ENCODE measurements at places on chromosomes 2 and 18. TPM values are rescaled to one million over a fixed set of nuclear protein-coding genes. Genes with fewer than 3 reads are reported as not detected.

SKA1 gene
- 21.3 TPM for total RNA-seq

DNA sequence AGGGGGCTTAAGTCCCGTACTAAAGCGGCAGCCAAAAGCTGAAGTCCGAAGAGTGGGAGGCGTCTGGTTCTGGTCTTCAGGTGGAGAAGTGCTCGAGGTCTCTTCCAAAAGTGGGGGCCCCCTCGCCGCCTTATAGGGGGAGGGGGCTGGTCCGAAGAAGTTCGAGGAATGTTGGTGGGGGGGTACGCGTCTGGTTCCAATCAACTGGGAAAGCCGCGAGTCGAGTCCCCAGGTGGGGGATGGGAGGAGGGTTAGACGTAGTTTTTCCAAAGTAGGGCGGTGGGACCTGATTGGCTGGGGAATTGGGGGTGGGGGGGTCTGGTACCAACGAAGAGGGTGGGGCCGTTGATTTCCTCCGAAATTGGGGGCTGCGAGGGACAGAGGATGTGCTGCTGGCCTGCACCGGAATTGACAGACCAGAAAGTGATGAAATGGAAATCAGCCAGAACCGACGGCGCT, 594 bp downstream of the ITM2C start:
- DNase-seq = peak; percentile 69

DNA sequence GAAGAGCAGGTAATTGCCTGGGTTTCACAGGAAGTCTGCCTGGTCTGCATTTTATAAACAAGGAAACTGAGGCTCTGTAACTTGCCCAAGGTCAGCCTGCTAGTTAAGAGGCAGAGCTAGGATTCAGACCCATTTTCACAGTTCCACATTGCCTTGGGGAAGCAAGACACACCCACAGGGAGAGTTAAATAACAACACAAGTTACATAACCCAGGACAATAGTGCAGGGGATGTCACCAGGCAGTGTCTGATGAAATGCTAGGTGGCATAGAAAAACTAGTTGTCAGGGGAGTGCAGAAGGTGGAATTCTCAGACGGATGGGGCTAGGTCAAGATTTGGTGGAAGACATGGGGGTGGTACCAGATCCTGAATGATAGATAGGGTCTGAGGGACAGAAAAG, 69.7 kb downstream of the PRKCE start:
- no peak for DNase-seq

DNA sequence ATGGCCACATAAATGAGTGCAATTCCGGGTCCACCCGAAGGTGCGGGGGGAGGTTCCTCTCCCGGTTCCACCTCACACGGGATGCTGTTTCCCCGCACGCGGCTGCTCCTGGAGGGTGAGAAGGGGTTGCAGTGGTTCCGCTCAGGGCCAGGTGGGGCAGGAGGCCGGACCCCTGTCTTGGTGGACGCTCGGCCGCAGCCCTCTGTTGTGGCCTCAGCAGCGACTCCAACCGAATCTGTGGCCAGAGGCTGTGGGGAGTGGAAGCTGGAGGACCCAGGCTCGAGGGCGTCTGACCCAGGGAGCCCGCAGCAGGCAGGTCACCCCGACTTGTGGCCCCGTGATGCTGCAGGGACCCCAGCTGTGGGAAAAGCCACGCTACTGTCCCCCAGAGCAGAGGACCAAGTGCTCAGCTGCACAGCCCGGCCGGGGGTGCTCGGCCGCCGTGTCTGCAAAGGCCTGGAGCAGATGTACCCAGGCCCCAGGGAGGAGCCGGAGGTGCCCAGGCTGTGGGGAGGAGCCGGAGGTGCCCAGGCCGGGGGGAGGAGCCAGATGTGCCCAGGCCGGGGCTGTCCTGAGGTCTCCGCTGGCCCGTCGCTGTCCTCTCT, 83.9 kb downstream of the RTP5 start:
- DNase-seq = no peak

GRCh38 chr18:69172046-69172445, 228.6 kb upstream of the DOK6 start:
- DNase-seq = no peak

SP5 gene
- 3.5 TPM for total RNA-seq

CHST9 gene
- 0.32 TPM for total RNA-seq

DNA sequence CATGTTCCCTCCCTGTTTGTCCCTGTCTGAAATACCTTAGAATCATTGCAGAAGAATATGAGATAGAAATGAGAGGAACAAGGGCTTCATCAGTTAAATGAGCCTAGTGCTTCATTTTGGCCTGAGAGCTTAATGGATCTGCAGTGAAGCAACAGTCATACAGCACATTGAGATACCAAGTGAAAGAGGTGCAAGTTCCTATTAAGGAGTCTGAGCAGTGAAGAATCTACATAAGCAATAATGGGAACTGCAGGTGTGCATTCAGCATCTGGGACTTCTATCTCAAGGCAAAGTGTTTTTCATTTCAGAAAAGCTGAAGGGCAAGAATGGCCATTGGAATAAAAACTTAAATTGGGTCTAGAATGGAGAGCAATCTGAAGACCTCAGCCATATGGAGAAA, 323.2 kb upstream of the SLC39A10 start:
- no peak for DNase-seq

DNA sequence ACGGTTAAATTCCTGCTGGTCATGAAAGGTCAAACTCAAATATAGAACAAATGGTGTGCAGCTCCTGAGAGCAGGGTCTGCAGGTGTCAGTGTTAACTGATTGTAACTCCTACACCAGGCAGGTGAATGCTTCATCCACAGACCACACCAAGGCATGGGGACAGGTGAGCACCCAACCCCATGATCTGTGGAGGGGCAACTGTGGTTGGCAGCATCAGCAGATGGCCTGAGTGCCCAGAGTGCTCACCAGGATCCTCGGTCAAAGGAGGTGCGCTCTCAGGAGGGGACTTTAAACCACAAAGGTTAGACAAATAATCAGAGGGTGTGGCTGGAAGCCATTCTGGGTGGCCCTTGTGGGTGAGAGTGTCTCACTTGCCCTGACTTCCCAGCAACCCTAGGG, 44.5 kb downstream of the PTGR3 start:
- no peak for DNase-seq

C2orf78 gene
- total RNA-seq = not detected

GALM gene
- total RNA-seq = 68.8 TPM

GRCh38 chr2:77008853-77009252, 513.3 kb downstream of the LRRTM4 start:
- no peak for DNase-seq

PDK1 gene
- total RNA-seq = 44.1 TPM

DNA sequence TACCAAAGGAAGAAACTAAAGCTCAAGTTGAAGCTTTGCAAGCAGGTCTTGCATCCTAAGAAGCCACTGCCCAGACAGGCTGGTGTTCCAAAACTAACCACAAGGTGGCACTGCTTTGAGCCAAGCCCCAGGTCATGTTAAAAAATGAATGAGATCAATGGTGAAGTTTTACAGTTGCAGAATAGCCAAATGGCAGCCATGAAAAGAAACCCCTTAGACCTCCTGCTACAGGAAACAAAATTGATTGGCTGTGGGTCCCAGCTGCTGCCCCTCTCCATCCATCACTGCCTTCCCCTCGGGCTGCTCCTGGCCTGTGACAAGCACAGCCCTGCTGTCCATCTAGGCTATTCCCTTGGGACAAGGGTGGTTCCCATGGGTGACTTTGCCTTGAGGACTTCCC, 20.7 kb upstream of the MREG start:
- DNase-seq = peak; percentile 77

DNA sequence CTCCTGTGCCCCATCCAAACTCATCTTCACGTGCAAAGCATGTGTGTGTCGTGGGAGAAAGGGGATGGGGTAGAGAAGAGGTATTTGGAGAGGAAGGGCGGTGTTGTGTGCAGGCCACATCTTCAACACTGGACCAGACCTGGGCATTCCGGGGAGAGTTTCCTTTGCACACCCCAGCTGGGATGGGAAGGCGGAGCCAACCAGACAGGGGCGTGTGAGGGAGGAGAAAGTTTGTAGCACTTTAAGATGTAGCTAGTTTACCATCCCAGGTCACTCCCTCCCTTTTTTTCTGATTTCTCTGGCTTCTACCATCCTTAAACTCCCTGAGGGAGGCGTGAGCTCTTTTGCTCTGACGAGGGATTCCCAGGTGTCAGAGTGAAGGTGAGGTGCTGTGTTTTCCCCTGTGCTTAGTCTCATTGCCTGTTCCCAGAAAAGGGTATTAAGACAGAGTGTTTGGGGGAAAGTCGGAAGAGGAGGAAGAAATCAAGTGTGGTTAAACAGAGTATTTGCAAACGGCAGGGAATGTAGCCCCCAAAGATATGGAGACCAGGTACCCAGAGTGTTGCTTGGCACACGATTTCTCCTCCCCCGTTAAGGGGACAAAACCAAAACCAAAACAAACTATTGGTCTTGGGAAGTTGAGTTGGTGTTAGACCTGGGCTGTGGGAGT, 1.6 kb downstream of the SETBP1 start:
- peak; percentile 57 for DNase-seq

DOCK10 gene
- total RNA-seq = 17.4 TPM

DNAJC5G gene
- total RNA-seq = not detected

- DNase-seq = peak; percentile 74
Observed at GRCh38 chr2:101823347-101823791, 125.9 kb downstream of the MAP4K4 start.

DNA sequence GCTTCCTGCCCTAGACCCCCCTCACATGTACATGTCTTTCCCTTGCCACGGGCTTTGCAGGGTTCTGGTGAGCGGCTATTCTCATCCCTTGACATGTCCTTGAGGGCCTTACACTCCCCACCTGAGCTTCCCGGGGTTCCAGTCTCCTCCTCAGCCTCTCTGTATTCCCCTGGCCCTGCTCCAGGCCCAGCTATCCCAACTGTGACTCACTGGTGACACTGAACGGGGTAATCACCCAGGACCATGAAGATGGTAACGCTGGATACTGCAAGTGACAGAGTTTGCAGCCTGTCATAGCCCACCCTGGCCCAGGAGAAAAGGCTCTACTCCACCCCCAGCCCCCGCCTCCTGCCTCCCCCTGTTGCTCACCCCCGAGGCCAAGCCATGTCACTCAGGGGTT, 27.3 kb downstream of the KIF3C start:
- no peak for DNase-seq

DNA sequence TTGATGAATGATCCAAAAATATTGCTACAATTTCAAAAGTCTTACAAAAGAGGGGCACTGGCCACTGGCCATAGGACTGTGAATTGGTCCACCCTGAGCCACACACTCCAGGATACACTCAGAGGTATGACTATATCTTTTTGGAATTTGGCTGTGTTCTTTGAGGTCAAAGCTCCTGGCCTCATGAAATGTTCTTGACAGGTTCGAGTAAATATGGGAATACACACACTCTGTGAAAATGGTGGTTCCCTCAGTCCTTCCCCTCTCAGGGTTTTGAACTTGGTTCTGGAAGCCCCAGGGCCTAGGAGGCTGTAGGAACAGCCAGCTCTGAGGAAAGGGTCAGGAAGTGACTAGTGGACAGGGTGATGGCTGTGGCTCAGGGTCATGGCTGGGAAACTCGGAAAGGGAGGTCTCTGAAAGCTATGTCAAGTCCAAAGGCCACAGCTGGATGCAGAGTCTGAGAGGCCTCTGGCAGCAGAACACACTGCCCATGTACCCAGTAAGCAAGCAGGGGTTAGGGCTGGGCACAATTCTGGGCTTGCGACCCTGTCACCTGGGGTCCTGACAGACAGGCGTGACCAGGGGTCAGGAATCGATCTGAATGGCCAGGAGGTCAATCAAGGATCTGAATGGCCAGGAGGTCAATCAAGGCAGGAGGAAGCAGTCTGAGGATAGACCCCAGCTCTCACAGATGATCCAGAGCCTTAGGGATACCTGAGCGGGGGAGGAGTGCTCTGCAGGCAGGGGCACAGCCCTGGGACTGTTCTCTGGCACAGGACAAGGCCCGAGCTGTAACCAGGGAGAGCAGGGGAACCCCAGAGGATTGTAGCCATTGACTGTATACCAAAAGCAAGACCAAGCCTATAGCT, 223.4 kb upstream of the SMAD2 start:
- no peak for DNase-seq

DNA sequence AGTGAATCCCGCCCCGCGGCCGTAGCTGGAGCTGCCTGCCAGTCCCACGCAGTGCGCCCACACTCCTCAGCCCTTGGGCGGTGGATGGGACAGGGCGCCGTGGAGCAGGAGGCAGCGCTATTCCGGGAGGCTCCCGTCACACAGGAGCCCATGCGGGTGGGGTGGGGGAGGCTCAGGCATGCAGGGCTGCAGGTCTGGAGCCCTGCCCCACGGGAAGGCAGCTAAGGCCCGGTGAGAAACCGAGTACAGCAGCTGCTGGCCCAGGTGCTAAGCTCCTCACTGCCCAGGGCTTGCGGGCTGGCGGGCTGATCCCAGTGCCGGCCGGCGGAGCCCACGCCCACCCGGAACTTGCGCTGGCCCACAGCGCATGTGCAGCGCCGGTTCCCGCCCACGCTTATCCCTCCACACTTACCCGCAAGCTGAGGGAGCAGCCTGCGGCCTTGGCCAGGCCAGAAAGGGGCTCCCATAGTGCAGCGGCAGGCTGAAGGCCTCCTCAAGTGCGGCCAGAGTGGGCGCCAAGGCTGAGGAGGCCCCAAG, 1152.8 kb upstream of the CELF4 start:
- DNase-seq = no peak

TDRD15 gene
- total RNA-seq = not detected

GALNT14 gene
- total RNA-seq = 0.45 TPM

C2orf66 gene
- total RNA-seq = 0.19 TPM

EVX2 gene
- total RNA-seq = not detected

DNA sequence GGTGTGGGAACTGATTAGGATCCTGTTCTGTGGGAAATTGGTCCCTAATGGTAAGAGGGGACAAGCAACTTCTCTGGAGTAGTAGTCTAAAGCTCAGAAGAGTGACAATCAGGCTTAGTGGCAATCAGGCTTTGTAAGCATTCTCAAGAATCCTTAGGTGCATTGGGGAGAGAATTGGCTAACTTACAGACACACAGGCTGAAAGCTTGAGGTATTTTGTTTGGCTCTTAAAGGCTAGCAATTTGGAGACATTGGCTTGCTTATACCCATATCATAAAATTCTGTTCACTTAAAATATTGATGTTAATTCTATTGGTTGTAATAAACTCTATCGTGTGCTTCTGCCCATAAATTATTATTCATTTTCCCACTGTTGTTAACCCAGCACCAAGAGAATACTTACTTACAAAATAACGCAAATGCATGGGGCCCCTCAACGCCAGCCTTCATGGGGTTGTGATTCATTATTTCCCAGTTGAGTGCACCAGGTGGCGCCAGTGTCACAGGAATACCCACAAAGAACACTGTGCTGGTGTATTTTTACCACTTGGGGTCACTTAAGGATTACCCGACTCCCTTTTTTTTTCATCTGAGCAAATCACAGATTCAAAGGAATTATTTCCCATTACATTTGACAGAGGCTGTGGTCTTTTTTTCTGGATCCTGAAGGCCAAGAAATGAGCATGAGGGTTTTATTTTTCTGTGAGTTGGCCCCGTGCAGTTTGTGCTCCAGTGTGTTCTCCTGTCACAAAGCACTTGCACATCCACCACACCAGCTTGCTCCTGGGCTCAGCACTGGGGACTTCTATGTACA, 45.5 kb downstream of the DDX1 start:
- DNase-seq = peak; percentile 67

DNA sequence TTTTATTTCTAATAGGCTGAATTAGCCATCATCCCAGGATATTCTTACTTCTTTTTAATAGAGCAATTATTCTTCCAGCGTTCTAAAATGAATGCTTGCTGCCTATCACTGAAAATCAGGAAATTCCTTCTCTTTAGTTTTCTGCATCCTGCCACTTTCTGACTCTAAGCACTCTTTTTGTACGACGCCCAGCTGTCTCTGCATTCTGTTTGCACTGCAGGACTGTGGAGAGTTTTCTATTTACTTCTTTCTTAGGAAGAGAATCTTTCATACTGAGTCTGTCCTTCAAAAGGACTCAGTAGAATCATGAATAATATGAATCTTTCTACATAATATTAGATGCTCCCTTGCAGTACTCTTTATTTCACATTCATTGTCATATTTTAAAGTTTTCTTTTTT, 360.4 kb upstream of the DSEL start:
- DNase-seq = no peak

GRCh38 chr2:182972548-182972942, 65.7 kb downstream of the NCKAP1 start:
- no peak for DNase-seq

Measured in colonic mucosa (tissue), 4 donors.